Activated B cell treated with CpG ODN at 0.5 μM for 24 hours (primary cell): ENCODE measurements at places on chromosomes 13 and 19.

GRCh38 chr19:41308450-41309179 lies 1.4 kb upstream of the CCDC97 start:
- DNase-seq = peak; percentile 92

GRCh38 chr19:28293685-28294084 lies 919.3 kb downstream of the UQCRFS1 start:
- DNase-seq = no peak

DNA sequence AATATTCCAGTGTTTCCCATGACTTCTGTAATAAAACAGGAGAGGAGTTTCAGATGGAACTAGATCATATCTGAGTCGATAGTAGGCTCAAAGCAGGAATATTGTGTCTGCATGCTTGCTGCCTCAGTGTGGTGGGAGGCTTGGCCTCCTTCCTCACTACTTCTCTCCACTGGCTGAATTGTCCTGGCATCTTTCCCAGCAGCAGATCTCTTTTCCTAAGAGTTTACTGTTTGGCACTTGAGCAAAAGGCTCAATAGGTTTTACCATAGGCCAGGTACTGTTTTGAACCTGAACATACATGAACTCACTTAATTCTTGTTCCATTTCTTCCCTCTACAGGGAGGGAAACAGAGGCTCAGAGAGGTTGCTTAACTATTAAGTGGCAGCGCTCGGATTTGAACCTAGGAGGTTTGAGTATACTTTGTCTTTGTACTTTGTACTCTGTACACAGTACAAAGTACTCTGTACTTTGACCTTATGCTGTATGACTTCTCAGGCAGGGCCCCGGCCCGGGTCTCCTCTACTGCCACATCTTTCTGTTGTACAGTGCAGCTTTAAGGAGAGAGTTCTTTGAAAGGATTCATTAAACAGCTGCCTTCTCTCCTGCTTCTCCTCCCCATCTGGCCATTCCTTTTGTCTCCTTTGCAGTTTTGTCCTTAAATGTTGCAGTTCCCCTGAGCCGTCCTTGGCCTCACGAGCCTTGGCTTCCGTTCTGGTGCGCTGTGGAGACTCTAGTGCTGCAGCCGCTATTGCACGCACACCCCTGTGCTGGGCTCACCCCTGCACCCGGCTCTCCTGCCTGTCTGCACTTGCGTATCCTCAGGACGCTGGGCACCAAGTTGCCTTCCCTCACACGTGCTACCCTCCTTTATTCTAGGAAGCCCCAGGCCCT lies 8.1 kb downstream of the B3GLCT start:
- DNase-seq = no peak

DNA sequence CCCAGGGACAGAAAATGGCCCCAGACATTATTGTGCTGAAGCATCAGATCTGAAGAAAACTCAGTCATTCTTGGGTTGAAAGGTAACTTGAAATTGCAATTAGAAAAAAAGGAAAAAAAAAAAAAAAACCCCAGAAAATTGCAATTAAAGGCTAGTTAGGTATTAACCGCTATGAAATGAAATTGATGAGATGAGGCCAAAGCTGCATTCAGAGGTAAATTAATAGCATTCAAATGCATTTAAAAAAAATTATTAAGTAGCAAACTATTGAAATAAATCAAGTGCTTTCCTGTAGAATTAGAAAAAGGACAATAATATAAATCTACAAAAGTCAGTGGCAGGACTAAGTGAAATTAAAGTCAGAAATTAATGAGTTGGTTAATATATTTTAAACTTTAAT lies 6.4 kb downstream of the PGLS start:
- no peak for DNase-seq

DNA sequence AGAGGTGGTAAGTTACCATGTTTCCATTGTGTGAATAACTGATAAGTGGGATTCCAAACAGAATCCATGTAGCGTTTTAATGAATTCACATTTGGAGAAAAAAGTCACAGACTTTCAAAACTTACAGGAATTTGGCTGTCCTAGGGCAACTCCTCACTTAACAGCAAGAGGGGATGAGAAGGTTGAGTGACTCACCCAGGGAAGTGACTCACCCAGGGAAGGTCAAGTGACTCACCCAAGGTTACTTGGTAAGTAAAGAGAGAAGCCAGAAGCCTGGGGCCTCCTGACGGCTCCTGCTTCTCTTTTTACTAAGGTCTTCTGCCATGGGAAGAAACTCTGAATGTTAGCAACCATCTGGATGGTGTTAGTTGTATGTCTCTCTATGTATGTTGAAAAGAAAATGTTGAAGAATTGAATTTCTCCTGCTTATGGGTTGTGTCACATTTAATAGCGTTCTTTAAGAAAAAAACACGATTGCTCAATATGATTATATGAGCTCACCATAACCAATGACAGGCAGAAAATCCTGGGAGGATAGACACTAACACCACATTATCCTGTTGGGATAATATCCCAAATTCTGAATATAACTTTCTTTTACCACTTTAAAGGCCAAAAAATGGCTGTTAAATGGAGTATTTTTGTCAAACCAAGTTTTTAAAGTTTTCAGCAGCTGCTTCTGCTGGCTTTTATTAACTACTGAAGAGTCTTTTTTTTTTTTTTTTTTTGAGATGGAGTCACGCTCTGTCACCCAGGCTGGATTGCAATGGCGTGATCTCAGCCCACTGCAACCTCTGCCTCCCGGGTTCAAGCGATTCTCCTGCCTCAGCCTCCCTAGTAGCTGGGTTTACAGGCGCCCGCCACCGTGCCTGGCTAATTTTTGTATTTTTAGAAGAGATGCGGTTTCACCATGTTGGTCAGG lies 195.6 kb downstream of the GGACT start:
- DNase-seq = no peak

GRCh38 chr13:44142941-44143665 lies 230.5 kb upstream of the SERP2 start:
- DNase-seq = no peak

DNA sequence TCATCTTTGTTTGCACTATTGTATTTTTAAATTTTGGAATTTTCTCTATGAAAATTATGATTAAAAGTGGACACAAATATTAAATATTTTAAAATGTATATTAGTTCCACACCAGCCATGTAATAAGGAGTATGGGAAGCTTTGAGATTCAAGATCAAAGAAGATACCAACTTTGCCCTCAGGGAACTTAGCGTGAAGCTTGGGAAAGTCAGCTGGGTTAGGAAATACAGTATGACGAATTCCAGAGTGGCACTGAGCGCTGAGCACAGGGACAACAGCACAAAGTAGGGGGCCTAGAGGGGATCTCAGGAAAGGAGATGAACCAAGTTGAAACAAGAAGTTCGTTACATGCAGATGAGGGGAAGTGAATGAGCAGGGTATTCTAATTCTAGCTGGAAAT lies 76.9 kb upstream of the SHISA2 start:
- no peak for DNase-seq

- no peak for DNase-seq
These were observed 10.9 kb downstream of the CHERP start for GRCh38 chr19:16531380-16531669.

DNA sequence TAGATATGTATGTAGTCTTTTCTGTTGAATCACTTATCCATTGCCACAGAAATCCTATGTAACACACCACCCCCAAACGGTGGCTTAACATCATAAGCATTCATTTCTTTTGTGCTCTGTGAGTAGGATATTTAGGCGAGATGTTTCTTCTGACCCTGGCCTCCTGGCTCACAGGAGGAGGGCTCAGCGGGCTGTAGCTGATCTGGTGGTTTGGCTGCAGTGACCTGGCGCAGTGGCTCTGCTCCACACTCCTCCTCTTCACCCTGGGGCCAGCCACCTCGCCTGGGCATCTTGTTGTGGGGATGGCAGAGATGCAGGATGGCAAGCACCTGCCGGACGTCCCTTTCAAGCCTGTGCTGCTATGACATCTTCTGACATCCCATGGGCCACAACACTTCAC lies 147.1 kb upstream of the IRS2 start:
- no peak for DNase-seq

DNA sequence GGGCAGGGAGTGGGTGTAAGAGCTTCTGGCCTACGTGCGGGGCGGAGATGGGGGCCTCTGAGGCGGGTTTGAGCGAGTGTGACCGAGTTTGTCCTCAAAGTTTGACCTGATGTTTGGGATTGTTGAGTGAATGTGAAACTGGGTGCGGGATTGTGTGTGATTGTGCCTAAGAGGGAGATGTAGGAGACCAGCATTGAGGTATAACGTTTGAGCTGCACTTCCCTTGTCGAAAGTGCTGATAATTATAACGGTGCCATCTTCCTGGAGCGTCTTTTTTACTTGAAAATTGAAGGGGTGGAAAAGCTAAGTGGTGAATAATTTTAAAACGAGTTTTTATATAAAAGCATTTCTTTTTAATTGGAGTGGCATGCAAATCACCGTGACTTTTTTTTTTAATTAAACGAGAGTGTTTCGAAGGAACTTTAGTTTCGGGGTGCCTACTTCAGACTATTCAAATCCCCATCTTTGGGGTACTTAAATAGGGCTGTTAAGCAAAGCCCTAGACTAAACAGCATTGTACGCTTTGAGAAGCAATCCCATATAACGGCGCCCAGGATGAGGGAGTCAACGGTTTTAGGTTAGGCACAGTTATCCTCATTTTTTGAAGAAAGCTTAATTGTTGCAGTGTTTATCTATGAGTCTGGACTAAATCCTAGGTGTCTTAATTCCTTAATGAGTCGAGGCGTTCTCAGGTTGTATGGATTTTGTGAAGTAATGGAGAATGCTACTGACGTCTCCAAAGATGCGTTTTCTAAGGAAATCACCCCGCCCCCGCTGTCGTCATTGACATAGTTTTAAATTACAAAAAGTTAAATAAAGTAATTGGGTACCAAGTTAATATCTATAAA lies 594 bp downstream of the ZNF146 start:
- DNase-seq = no peak

DNA sequence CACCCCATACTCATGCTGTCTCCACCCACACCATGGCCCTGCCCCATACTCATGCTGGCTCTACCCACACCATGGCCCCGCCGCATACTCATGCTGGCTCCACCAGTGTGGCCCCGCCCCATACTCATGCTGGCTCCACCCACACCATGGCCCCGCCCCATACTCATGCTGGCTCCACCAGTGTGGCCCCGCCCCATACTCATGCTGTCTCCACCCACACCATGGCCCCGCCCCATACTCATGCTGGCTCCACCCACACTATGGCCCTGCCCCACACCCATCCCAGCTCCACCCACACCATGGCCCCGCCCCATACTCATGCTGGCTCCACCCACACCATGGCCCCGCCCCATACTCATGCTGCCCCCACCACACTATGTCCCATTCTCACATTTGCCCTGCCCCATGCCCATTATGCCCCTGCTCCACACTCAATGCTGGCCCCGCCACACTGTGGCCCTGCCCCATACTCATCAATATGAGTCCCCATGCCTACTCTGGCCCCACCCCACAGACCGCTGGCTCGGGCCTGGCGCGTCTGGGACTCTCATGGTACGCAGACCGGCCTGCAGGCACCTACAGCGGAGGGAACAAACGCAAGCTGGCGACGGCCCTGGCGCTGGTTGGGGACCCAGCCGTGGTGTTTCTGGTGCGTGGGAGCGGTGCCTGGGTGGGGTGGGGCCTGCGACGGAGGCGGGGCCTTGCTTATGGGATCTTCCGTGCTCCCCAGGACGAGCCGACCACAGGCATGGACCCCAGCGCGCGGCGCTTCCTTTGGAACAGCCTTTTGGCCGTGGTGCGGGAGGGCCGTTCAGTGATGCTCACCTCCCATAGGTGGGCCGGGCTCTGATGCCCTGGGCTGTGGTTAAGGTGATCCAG lies 3.7 kb upstream of the ARHGAP45 start:
- DNase-seq = no peak
